HCT116 (cell line): ENCODE measurements at places on chromosomes 11 and 22. TPM values are rescaled to one million over a fixed set of nuclear protein-coding genes. Genes with fewer than 3 reads are reported as not detected.

NXPE1 gene
- not detected for total RNA-seq

- H3K27me3 ChIP-seq: peaks cover 17% of the 10 kb centered on the region; the same call in 1 of the 2 replicates
- no peaks in the 10 kb centered on the region for H3K36me3 ChIP-seq
- H3K27ac ChIP-seq: no peak overlapping the region
Measured at GRCh38 chr22:43531651-43532050, 119.8 kb downstream of the MPPED1 start.

GRCh38 chr22:36027579-36027934, 1.1 kb downstream of the RBFOX2 start:
- H3K4me3 ChIP-seq: peak overlapping the region; percentile 84
- DNase-seq: no peak
- no peaks in the 10 kb centered on the region for H3K36me3 ChIP-seq
- no peaks in the 10 kb centered on the region for H3K27me3 ChIP-seq

- no peak overlapping the region for H3K27ac ChIP-seq
- H3K36me3 ChIP-seq: no peaks in the 10 kb centered on the region
- H3K4me3 ChIP-seq: no peak overlapping the region
- DNase-seq: no peak
Measured at GRCh38 chr22:27146866-27147633, 489.7 kb downstream of the MIAT start.

- H3K36me3 ChIP-seq: no peaks in the 10 kb centered on the region
- H3K4me3 ChIP-seq: no peak overlapping the region
- H3K27me3 ChIP-seq: no peaks in the 10 kb centered on the region
- H3K27ac ChIP-seq: no peak overlapping the region
Measured at GRCh38 chr11:19191530-19192169, 10.1 kb downstream of the CSRP3 start.

DNA sequence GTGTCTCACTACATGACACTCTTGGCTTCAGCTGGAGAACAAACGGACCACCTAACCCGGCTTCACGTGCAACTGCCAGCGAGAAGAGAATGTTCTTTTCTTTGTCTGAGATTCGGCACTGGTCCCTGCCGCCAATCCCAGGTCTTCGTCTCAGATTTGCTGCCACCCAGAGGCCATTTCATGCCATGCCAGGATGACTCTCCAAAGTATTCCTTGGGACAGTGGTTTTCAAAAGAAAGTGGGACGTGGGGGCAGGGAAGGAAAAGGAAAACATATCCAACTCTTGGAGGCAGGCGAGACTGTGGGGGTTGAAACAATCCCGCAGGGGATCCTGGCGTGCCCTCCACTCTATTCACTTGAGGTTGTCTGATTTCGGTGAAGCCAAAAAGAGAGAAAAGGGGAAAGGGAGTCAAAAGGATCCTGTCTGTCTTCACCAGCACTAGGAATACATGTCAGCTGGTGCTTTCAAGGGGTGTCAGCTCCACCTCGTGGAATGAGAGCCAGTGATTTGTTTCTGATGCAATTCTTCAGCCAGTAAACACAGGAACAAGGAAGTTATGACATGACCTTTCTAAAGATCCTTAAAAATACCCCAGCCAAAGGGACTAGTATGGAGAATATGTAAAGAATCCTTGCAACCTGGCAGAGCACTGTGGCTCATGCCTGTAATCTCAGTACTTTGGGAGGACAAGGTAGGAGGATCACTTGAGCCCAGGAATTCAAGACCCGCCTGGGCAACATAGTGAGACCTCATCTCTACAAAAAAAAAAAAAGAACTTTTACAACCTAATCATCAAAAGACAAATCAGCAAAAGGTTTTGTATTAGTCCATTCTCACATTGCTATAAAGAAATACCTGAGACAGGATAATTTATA, 41.0 kb upstream of the APLNR start:
- no peaks in the 10 kb centered on the region for H3K36me3 ChIP-seq
- peak; percentile 69 for DNase-seq
- H3K27ac ChIP-seq: peak overlapping the region; percentile 4; the same call in 1 of the 2 replicates
- H3K27me3 ChIP-seq: no peaks in the 10 kb centered on the region
- H3K4me1 ChIP-seq: peaks cover 9% of the 10 kb centered on the region
- peak overlapping the region; percentile 54 for H3K4me3 ChIP-seq
